ENCODE measurements at places on chromosomes 3 and 15.

DNA sequence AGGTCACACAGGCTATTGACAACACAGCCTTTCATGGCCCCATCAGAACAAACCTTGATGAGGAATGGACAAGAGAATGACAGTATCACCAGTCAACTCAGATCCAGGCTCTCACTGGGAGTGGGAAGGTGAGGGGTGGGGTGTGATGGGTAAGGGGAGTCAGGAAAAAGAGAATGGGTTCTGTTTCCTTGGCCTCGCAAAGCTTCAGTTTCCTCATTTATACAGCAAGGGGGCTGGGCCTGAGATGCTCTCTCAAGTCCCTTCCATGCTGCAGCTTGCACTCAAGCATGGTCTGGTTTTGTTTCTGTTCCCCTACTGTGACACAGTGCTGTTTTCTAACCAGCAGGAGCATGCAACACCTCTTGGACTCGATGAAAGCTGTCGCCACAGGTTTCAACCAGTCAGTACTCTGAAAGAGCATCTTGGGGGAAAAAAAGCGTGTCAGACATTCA lies 65.7 kb upstream of the IL12A start:
- no peaks in the 10 kb centered on the region for H3K36me3 ChIP-seq
- H3K4me3 ChIP-seq = no peak overlapping the region
- no peak for DNase-seq
- H3K27ac ChIP-seq = no peak overlapping the region
- H3K4me1 ChIP-seq = no peaks in the 10 kb centered on the region

DNA sequence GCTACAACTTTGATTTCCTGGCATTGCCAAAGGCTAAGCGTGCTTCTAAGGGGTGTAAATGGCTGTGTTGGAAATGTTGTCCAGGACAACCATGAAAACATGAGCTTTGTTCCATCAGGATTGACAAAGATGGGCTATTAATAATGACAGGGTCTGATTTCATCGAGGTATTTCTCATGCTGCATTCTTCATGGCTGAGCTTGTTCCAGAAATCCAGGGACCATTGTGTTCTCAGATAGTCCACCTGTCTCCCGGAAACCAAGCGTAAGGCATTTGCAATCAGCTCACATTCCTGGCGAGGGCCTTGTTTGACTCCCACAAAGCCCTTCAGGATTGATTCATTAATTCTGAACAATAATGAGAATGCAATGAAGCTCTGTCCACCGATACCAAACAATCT lies 111.3 kb downstream of the CD47 start:
- H3K27ac ChIP-seq = no peak overlapping the region
- H3K4me1 ChIP-seq = peaks cover 49% of the 10 kb centered on the region
- no peaks in the 10 kb centered on the region for H3K27me3 ChIP-seq
- no peak overlapping the region for H3K4me3 ChIP-seq

- no peaks in the 10 kb centered on the region for H3K27me3 ChIP-seq
- H3K27ac ChIP-seq = no peak overlapping the region
- no peak overlapping the region for H3K4me3 ChIP-seq
- no peaks in the 10 kb centered on the region for H3K36me3 ChIP-seq
- no peak for DNase-seq
- no peaks in the 10 kb centered on the region for H3K4me1 ChIP-seq
Observed at GRCh38 chr3:75294124-75294523, 370.0 kb upstream of the FRG2C start.

DNA sequence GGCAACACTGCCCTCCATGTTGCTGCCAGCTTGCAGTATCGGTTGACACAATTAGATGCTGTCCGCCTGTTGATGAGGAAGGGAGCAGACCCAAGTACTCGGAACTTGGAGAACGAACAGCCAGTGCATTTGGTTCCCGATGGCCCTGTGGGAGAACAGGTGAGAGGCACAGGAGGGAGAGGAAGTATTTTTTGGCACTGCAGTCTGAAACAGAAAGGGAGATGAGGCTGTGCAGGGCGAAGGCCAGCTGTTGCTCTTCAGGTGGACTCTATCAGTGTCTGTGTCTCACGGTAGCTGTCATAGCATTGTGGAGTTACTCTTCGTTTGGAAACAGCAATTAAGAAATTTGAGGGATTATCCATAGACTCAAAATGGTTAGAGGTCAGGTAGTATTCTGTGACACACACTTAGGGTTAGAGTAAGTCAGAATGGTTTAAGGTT lies 8.0 kb downstream of the NFKBIZ start:
- DNase-seq = no peak
- H3K4me1 ChIP-seq = peaks cover 19% of the 10 kb centered on the region
- no peak overlapping the region for H3K27ac ChIP-seq
- no peaks in the 10 kb centered on the region for H3K27me3 ChIP-seq
- peaks cover 98% of the 10 kb centered on the region for H3K36me3 ChIP-seq

DNA sequence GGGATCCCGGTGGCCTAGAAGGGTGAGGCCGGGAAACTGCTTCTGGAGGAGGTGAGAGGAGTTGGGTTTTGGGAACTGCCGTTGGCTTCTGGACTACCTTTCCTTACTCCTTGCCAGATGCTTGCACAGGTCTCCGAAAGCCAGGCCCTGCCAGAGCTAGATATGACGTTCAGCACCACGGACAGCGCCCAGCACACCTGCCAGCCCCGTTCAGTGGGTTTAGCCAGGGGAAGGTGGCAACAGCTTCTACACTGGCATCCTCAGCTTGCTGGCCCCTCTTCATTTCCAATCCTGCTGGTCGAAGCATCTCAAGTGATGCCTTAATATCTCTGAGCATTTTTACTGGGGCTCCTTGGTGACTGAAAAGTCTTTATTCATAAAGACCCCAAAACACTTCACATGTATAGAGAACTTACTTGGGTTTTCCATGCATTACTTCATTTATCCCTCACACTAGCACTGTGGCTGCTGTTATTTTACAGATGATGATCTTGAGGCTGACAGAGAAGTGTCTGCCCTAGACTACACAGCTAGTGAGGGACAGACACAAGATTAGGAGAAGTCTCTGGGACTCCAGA lies 21.9 kb downstream of the HCN4 start:
- peaks cover 2% of the 10 kb centered on the region for H3K27me3 ChIP-seq
- no peak overlapping the region for H3K4me3 ChIP-seq
- no peaks in the 10 kb centered on the region for H3K4me1 ChIP-seq
- H3K36me3 ChIP-seq = no peaks in the 10 kb centered on the region
- H3K27ac ChIP-seq = no peak overlapping the region

GRCh38 chr3:27985369-27986035 lies 255.9 kb upstream of the CMC1 start:
- H3K4me3 ChIP-seq = no peak overlapping the region
- no peak for DNase-seq
- no peak overlapping the region for H3K27ac ChIP-seq
- H3K27me3 ChIP-seq = no peaks in the 10 kb centered on the region

GRCh38 chr3:131474115-131474514 lies 28.7 kb downstream of the MRPL3 start:
- no peak for DNase-seq
- H3K36me3 ChIP-seq = peaks cover 26% of the 10 kb centered on the region
- H3K4me3 ChIP-seq = no peak overlapping the region
- H3K4me1 ChIP-seq = peaks cover 4% of the 10 kb centered on the region

- no peaks in the 10 kb centered on the region for H3K27me3 ChIP-seq
- no peak overlapping the region for H3K4me3 ChIP-seq
- no peaks in the 10 kb centered on the region for H3K4me1 ChIP-seq
- peaks cover 20% of the 10 kb centered on the region for H3K36me3 ChIP-seq
Observed at GRCh38 chr3:47859956-47860605, 57.1 kb downstream of the DHX30 start.

DNA sequence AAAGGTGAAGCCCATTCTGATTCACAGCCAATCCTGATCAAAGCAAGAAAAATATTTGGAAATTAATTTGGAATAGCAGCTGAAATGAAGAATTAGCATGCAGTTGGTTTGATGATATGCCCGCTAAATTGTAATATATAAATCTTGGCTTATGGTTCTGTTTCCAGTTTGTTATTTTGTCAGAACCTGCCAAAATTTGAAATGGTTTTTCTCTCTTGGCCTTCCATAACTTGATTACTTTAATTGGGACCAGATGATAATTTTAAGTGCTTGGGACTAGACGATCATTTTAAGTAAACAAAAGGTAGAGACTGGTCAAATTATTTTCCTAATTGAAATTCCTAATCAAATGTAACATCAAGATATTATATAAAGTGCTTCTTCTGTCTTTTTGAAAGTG lies 842.4 kb downstream of the TBL1XR1 start:
- H3K36me3 ChIP-seq = no peaks in the 10 kb centered on the region
- DNase-seq = no peak
- no peaks in the 10 kb centered on the region for H3K4me1 ChIP-seq
- no peak overlapping the region for H3K27ac ChIP-seq

DNA sequence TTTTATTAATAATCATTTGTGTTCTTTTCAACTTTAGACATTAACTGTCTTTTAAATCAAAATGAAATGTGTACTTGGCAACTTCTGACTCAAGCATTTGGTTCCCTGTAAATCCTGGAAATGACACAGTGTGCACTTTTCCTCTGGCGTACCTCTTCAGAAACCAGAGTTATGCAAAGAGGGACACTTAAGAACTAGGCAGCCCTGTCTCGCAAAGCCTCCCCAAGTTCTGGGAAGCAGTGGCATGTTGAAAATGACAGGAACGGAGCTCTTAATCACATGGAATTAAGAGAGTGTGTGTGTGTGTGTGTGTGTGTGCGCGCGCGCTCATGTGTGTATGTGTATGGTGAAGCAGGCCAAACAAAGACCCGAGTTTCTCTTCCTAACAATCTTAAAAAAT lies 707.4 kb downstream of the MECOM start:
- H3K27ac ChIP-seq = no peak overlapping the region
- H3K36me3 ChIP-seq = no peaks in the 10 kb centered on the region
- no peak overlapping the region for H3K4me3 ChIP-seq
- DNase-seq = no peak
- no peaks in the 10 kb centered on the region for H3K4me1 ChIP-seq
- H3K27me3 ChIP-seq = no peaks in the 10 kb centered on the region

DNA sequence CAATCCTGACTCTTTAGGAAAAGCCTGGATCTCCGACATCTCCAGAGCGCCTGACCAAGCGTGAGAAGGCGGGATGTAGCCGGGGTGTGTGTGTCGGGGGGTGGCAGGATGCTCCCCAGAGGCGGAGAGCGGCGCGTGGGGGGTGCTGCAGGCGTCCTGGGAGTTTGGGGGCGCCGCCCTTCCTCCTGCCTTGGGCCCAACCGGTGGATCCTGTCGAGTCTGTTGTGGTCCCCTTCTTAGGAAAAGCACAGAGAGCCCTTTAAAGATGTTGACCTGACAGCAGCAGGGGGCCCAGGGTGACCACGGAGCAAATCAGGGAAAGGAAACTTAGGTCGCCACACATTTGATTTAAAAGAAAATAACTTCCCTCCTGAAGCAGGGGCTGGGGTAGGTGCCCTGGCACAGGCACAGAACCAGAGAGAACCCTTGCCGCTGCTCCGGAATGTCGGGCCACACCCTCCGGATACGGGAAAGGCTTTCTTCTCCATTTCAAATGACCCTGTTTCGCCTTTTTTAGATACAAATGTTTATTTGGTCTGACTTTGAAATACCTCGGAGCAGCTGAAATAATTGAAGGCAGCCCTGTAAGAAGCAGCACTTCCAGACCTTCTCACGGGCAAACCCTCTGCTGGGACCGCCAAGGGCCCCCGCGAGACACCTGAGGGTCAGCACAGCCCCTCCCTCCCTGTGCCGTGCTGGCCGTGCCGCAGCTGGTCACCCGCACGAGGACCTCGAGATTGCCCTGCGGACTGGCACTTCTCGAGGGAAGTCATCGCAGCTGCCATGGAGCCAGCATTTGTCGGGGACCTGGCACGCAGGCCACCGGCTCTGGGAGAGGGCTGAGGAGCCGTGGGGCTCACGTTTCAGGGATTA lies 102.9 kb upstream of the KLF13 start:
- no peak overlapping the region for H3K27ac ChIP-seq
- peaks cover 5% of the 10 kb centered on the region for H3K4me1 ChIP-seq
- H3K27me3 ChIP-seq = no peaks in the 10 kb centered on the region
- H3K36me3 ChIP-seq = no peaks in the 10 kb centered on the region
- H3K4me3 ChIP-seq = no peak overlapping the region

DNA sequence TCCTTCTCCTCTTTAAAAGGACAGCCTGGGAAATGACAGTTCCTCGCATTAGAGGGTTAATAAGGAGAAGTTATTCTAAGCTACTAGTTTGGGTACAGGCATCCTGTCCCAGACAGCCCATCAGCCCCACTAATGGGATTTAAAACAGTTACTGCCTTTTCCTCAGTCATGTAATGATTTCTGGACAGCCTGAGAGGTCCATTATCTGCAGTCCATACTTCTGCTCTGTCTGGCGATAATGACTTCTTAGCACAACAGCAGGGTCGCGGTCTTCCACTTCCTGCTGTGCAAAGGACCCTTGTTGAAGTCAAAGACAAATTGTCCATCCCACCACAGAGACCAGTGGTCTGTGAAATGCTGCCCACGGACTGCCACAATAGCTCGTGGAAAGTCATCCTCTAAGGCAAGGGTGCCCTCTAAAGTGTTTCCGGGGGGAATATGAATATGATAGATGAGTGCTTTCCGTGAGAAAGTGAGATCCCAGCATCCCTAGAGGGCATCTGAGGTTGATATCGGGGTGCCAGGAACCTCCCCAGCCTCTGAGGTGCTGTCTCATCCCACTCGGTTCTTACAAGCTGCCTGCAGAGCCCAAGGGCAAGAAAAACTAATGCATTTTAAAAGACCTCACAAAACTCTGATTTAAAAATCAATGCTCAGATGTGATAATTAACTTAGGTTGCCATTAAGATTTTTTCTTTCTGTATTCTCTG lies 100.7 kb downstream of the SHOX2 start:
- H3K4me3 ChIP-seq = no peak overlapping the region
- H3K27ac ChIP-seq = no peak overlapping the region
- no peaks in the 10 kb centered on the region for H3K4me1 ChIP-seq
- DNase-seq = no peak
- H3K36me3 ChIP-seq = no peaks in the 10 kb centered on the region

GRCh38 chr3:153843994-153844393 lies 277.2 kb upstream of the ARHGEF26 start:
- no peak for DNase-seq
- H3K27me3 ChIP-seq = no peaks in the 10 kb centered on the region

DNA sequence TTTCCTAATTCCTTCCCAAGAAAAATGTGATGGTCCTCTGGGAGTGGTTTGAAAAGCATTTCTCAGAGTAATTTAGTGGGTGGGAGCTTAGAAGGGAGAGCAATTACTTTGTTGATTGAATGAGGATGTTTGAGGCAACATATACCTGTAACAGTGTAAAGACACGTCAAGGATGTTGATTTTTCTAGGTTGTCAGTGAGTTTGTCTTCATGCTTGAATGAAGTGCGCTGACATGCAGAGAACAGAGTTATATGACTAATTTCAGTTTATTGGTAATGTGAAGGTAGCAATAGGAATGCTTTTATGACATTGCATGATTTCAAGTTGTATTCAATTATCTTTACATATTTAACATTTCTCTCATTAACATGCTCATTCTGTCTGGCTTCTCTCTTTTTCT lies 286.9 kb downstream of the NFKBIZ start:
- no peaks in the 10 kb centered on the region for H3K4me1 ChIP-seq
- H3K27ac ChIP-seq = no peak overlapping the region
- no peak overlapping the region for H3K4me3 ChIP-seq
- no peaks in the 10 kb centered on the region for H3K36me3 ChIP-seq
